Hippocampal formation (tissue), 2 donors: ENCODE measurements at places on chromosomes 1 and 21.

GRCh38 chr1:45198185-45198584 lies 8.2 kb downstream of the ZSWIM5 start:
- no peak for DNase-seq

DNA sequence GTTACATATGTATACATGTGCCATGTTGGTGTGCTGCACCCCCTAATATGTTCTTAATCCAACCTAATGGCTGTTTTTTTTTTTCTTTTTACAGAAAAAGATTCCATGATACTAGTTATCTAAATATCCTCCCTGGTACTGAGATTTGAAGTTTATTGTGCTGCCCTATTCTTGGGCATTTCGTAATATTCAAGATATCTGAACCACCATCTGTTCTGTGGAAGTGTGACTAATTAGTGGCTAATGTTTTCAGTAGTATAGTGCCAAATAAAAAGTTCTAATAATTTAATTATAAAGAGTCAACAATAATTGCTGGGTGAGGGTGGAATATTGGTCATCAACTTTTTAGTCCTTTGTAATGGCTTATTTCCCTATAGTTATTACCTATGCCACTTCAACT lies 217.5 kb downstream of the GABPA start:
- no peak for DNase-seq

- DNase-seq = no peak
Measured at GRCh38 chr21:15826147-15826780, 96.5 kb downstream of the USP25 start.

GRCh38 chr21:28953247-28953646 lies 39.4 kb downstream of the LTN1 start:
- no peak for DNase-seq

DNA sequence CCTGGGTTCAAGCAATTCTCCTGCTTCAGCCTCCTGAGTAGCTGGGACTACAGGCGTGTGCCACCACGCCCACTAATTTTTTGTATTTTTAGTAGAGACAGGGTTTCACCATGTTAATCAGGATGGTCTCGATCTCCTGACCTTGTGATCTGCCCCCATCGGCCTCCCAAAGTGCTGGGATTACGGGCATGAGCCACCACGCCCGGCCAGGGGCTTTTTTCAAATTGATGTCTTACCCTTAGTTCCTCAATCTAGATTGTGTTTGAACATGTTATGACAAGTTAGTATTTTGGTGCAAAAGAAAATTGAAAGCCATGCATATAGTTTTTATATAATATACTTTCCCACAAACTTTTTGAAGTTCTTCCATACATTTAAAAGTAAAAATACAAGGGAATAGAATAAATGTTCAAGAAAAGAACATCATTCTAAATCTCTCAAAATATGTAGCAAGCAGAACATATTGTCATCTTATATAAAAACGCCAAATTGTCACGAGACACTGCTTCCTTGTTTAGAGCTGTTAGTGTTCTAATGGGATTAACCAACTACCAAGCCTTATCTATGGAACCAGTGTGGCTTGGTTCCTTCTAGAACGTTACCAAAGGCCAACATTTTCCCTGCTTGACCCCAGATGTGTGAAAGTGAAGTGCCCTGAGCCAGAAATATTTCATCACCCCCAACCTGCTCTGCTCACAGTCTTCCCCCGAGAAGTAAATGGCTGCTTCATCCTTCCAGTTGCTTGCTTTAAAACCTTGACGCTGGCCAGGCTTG lies 9.5 kb upstream of the PLEKHM2 start:
- no peak for DNase-seq

GRCh38 chr1:171910786-171911185 lies 69.5 kb downstream of the DNM3 start:
- no peak for DNase-seq

GRCh38 chr1:17229379-17229778 lies 19.5 kb upstream of the PADI3 start:
- DNase-seq = no peak

DNA sequence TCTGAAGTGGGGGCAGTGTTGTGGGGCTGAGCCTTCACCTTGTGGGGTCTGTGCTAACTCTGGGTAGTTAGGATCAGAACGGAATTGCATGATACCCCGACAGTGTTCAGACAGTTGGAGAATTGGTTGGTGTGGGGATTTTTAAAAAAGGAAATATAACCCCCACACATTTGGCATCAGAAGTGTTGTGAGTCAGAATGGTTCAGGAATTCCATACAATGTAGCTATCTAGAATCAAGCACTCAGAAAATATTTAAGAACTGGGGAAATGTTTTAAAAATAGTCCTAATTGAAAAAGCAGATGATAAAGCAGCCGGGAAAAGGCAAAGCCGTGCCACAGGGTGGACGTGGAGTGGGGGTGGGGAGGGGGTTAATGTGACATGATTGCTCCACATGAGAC lies 6.5 kb upstream of the S100A7 start:
- no peak for DNase-seq

- DNase-seq = no peak
Measured at GRCh38 chr1:20191266-20191825, 5.0 kb upstream of the PLA2G2C start.

DNA sequence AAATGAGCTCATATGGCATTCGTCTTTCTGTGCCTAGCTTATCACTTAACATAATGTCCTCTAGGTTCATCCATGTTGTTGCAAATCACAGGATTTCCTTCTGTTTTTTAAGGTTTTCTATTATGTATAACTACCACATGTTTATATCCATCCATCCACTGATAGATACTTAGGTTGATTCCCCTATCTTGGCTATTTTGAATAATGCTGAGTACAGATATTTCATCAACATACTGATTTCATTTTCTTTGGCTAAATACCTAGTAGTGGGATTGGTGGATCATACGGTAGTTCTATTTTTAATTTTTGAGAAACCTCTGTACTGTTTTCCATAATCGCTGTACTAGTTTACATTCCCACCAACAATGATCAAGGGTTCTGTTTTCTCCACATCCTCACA lies 45.0 kb downstream of the GORAB start:
- DNase-seq = no peak

DNA sequence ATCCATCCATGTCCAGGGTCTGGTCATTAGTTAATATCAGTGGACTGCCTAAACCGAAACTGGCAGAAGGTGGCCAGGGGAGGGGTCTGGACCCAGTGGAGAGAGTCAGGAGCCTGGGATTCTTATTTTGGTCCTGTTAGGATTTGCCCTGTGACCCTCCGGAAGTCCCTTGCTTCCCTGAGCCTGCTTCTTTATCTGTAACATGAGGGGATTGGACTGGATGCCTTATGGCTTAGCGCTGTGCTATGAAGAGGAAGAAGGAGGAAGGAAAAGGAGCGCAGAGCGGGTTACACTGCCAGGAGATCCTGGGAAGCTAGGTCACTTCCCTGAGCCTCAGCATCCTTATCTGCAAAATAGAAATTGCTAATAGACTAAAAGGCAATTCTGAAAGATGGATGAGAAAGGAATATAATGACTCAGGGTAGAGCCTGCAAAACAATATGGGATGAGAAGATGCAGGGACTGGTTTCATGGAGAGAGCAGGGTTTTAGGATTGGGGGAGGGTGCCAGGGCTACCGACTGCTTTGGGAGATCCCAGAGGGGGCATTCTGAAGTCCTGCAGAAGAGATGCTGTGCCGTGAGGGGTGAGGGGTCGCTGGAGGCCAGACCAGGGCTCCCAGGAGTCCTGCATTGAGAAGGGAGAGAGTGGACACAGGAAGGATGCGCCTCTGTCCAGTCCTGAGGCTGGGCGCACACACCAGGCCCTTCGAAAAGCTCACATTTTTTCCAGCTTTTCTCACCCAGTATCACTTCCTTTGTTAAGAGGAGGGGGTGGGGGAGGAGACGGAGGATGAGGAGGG lies 460 bp upstream of the ADORA1 start:
- no peak for DNase-seq

- no peak for DNase-seq
Measured at GRCh38 chr1:98280049-98280448, 359.2 kb upstream of the DPYD start.

DNA sequence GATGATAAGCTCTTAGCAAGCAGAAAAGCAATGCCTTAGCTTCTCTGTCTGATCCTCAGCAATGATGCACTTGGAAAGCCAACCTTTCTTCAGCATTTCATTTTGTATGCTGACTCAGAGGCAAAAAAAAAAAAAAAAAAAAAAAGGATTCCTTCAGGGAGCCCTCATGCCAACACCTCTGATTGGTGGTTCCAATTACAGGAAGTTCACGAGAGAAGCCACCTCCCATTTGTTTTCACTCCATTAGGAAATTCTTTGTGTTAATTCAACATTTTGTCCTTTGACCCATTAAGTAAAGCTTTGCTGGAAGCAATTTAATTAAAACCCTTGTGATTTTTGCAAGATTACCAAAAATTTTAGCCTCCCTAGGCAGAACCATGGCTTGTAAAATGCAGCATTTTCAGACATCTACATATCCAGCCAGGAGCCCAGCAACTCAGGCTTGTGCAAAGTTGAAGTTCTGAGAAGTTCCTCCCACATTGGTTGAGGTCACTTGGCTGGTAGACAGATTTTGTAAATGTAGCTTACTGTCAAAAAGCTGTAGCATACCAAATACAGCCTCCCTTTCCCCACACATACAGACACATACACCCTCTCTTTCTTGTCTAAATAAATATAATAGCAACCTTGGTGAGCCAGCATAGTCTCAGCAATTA lies 27.1 kb upstream of the VTCN1 start:
- DNase-seq = no peak

DNA sequence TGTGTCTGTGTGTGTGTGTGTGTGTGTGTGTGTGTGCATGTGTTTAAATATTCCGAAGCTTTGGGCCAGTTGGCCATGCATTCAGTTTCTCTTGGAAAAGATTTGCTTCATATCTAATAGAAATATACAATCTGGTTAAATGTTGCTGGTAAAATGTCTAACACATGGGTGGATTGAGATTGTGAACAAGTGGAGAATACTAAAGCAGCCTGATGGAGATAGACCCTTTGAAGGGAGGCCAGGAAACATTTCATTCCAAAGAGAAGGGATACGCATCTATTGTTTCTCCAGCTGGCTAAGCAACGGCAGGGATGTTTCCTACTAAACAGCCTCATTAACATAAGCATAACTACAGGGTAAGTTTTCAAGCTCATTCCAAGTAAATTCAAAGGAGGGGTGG lies 257.5 kb upstream of the PTBP2 start:
- no peak for DNase-seq

DNA sequence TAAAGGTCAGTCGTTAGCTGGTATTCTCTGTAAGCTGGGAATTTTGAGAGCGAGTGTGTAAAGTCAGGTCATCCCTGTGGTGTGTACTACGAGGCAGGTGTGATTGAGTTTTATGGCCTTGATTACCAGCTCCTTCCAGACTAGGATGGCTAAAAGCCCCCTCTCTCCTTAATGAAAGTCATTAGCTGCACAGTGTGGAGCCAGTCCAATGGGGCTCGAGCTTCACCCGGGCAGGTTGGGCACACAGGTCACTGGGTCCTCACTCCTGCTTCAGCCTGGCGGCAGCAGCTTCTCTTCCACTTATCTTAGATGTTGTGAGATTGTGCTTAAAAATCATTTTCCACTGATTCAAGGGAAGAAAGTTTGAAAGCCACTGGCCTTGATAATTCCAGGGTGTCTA lies 3.0 kb downstream of the DMRTB1 start:
- DNase-seq = no peak

DNA sequence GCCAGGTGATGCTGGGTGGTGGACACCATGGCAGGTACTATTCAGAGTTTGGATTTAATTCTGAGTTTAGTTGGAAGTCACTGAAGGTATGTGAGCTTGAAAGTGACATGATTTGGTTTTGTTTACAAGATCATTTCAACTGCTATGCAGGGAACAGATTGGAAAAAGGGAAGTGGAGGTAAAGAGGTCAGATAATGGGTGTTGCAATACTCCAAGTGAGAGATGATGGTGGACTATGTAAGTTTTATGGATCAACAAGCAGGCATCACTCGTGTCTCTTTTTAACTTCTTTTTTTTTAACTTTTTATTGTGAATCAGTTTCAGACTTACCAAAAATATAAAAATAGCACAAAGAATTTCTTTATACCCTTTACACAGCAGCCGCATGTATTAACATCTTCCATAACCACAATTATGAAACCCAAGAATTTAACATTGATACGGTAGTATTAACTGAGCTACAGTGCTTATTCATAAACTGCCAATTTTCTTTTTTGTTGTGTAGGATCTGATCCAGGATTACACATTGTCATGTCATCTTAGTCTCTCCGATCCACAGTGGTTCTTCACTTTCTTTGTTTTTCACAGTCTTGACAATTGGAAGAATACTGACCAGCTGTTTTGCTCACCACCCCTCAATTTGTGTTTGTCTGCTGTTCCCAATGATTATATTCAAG lies 24.9 kb upstream of the NHLH2 start:
- DNase-seq = no peak

- DNase-seq = no peak
Measured at GRCh38 chr21:38433471-38433870, 64.8 kb downstream of the ERG start.

GRCh38 chr1:242723044-242723716 lies 198.7 kb upstream of the PLD5 start:
- no peak for DNase-seq

GRCh38 chr1:19596065-19596713 lies 47.9 kb upstream of the NBL1 start:
- DNase-seq = peak; percentile 72
